Hematopoietic multipotent progenitor cell treated with erythropoietin and hydrocortisone succinate and interleukin-3 and kit ligand, for 8 days (in vitro differentiated cells): ENCODE measurements at places on chromosomes 16 and 17.

DNA sequence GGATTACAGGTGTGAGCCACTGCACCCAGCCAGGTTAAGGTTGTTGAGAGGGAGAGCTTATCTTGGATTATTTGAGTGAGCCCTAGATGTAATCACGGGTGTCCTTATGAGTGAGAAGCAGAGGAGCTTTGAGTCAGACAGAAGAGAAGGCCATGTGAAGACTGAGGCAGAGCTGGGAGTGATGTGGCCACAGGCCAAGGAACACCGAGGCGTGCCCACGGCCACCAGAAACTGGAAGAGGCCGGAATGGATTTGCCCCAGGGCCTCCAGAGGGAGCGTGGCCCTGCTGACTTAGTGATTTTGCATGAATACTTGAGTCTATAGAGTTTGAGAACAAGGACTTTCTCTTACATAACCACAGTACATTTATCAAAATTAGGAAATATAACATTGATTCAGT lies 137.7 kb downstream of the RPTOR start:
- DNase-seq = no peak

DNA sequence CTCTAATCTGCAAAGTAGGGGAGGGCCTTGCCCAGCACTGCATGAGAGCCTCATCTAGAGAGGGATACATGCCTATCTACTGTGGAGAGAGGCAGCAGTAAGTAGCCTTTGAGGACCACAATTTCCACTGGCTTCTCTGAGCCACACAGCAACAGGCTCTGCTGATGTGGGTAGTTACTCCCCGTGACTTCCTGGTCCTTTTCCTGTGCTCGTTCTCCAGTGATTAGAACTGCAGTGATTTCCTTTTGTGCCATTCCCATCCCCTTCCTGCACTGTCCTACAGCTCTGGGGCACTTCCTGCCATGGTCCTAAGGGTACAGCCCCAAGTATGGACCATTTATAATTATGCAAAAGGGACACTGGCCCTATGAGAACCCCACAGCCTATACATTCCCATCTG lies 3.0 kb downstream of the PLSCR3 start:
- DNase-seq = no peak

GRCh38 chr16:81261049-81261648 lies 22.7 kb downstream of the BCO1 start:
- DNase-seq = peak; percentile 32

GRCh38 chr16:46709469-46710005 lies 20.1 kb downstream of the ORC6 start:
- no peak for DNase-seq

- peak; percentile 55 for DNase-seq
Observed at GRCh38 chr17:70636517-70637133, 467.3 kb downstream of the KCNJ2 start.

DNA sequence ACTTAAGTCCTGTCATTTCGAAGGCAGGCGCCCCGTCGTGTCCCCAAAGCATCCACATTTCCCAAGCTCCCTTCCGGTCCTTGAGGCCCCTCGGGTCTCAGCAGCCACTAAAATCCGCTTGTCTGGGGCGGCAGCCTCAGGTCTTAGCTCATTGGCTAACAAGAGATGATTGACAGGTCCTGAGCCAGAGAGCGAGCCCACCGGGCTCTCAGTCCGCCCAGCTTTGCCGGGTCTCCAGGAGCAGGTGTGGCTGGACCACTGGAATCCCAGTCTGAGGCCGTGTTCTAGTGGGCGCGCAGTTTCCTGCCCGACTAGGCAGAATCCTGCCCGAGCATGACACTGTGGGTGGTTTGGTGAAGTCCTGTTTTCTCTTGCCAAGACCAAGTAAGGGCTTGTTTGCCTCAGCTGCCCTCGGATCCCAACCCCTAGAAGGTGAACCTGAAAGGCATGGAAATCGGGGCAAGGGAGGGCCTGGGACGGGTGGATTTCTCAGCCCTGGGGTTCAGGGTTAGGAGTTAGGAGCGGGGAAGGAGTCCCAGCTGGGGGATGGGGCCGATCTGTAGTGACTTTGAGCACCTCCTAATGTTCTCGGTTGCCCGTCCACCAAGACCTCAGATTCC lies 42.8 kb downstream of the MRC2 start:
- no peak for DNase-seq
